ENCODE measurements at places on chromosomes 6 and 20.

DNA sequence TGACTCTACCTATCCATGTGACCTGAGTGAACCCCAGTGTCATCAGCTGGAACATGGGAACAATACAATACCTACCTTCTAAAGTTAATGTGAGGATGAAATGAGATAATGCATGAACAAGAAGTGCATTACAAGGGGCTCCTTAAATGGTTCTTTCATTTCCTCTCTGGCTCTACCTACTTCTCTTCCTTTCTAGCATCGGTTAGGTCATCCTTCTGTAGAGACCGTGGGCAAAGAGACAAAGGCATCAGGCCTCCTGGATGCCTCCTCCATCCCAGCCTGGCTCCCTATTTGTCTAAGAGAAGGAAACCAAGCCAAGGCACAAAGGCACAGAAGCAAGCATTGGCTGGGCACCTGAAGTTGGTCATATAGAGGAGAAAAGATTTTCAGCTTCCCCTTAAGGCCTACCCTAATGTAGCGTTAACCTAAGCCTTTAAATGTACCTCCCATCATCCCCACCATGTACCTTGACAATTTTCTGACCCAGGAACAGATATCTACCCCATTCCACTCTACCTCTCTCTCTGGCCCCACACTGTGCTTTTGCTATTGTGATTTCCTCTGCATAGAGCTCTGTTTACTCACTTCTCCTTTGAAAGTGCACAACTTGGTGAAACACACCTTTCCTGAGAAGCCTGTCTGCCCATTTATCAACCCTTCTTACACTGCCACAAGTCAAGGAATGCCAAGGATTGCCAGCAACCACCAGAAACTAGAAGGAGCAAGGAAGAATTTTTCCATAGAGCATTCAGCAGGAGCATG lies 86.6 kb downstream of the GCLC start:
- DNase-seq: no peak

DNA sequence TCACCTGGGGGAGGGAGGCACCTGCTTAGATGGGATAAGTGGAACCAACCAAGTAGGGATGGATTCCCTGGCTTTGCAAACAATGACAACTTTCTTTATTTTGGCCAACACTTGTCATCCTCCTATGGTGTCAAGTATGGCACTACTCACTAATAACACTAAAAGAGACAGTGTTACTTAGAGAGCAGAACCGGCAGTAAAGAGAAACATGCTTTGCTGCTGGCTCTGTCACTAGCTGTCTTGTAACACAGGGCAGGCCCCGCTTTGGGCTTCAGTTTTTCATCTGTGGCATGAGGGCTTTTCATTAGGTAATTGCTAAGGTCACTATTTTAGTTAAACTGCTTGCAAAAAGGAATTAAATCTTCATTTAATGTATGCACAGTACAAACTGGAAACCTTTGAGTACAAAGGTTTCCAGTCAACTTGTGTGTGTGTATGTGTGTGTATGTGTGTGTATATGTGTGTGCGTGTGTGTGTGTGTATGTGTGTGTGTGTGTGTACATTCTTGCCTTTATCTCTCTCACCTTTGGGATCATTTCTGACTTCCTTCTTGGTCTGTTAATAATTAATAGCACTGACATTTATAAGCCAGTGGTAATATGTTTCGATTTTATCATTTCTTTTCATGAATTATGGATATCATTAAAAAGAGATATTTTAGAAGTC lies 64.7 kb downstream of the BTBD3 start:
- no peak for DNase-seq

GRCh38 chr6:90212274-90212673 lies 84.4 kb downstream of the BACH2 start:
- no peak for DNase-seq

DNA sequence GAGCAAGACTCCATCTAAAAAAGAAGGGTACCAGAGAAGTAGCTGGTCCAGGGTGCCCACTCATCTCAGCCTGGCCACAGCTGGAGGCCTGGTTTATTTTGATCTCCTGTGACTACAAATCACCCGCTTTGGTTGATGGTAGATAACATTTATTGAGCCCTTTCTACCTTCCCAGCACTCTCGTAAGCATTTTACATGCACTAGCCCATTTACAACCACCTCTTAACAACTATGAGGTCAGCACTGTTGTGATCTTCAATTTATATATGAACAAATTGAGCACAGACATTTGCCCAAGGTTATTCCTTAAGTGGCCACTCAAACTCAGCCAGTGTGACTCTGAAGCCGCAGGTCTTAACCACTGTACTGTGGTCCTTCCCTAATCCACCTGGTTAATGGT lies 104.7 kb downstream of the EPM2A start:
- DNase-seq: no peak

DNA sequence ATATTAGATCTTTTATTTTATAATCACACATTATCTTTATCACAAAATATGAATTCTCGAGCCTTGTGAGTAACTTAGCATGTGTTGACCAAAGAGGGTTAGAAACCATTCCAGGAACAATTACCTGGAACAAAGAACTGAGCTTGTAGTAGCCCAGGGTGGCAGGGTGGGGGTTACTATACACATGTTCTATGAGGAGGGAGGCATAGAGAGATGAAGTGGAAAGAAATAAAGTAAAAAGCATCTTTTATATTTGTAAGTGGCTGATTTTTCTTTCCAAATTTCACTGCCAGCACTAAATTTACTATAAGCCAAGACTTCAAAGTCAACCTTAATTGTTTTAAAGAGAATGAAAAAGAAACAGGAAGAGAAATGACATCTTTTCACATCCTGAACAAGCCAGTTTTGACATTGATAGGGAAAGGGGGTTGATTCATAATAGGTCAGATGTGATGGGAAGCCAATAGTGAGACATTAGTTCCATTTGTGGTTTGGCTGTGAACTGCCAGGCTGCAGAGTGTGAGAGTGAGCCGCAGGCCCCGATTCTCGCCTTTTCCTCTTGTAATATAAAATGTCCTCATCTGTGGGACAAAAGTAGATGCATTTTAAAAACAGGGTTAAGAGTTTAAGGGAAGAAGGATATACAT lies 52.7 kb upstream of the MYB start:
- no peak for DNase-seq

- no peak for DNase-seq
These were observed 712 bp downstream of the RXRB start for GRCh38 chr6:33199687-33200218.

DNA sequence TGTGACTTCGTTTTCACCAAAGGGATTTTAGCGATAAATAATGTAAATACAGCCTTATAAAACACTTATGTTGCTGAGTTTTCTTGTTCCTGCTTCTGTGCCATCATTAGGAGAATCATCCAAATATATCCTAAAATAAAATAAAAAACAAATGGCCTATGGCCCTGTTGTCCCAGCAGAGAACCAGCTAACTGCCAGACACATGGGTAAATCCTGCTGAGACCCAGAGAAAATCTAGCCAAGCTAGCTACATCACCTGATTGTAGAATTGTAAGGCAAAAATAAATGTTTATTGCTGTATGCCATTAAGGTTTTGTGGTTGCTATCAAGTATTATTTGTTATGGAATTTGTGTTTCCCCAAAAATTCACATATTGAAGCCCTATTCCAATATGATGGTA lies 631.2 kb upstream of the SYNCRIP start:
- no peak for DNase-seq

- DNase-seq: no peak
These were observed 170.2 kb downstream of the HAO1 start for GRCh38 chr20:7770046-7770445.

DNA sequence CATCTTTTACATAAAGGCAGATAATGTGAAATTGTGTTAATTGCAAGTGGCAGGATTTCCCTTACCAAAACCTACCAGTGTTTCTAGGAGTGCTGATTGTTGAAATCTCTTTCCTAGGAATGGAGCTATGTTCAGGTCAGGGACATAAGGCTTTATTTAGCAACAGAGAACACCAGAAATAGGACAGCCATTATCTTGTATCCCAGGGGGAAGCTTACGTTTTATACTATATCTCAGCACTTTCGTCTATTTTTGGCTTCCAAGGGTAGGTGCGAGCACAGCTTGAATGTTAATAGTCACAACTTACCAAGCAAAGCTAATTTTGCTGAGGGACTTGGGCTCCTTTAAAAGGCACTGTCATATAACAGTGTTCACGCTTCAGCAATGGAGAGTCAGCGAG lies 94.0 kb downstream of the SYCP2 start:
- DNase-seq: no peak

- no peak for DNase-seq
These were observed 437.2 kb downstream of the BCKDHB start for GRCh38 chr6:80543598-80544222.

GRCh38 chr6:114467931-114468330 lies 125.1 kb upstream of the HS3ST5 start:
- DNase-seq: no peak

DNA sequence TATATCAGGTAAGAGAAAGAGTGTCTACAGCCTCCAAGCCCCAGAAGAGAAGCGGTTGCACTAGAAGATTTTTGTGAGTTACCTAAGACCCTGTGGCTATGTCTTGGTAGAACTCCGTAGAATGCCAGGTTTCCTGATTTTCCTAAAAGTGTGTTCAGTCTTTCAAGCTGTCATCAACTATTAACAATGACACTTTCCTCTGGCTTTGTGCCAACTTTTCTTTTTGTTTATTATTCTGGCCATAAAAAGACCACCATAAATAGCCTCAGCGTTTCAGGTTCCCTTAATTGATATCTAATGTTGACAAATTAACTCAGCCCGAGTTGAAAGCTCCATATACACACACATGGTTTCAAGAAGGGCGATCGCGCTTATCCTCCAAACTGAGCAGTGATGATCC lies 1.2 kb downstream of the PAK5 start:
- DNase-seq: no peak

DNA sequence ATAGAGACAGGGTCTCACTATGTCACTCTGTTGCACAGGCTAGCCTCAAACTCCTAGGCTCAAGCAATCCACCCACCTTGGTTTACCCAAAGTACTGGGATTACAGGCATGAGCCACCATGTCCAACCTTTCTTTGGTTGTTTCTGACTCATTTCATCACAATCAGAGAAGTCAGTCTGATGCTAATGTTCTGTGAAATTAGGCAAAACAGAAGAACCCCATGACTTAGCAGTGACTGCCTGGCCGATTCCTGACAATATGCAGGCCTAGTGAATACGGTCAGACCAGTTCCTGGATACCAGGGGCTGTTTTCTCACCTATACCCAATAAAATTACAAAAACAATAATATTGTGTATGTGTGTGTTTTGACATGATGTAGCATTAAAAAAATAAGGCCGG lies 58.8 kb upstream of the BTN3A2 start:
- DNase-seq: no peak

DNA sequence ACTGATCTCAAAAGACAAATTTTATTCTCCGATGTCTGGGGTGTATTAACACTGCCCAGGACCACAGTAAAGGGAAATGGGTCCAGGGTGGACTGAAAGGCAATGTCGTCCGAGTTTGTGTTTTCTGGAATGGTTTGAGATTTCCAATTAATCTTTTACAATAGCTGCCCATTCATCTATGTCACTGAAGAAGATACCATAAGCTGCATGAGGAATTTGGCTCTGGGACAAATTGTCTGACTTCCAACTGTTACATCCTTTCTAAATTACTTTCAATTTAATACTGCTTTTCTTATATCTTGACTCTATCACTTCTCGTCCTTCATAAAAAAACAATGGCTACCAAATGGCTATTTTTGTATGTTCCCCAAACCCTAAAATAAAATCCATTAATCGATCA lies 130.7 kb upstream of the KCNK16 start:
- no peak for DNase-seq

GRCh38 chr6:136736281-136736960 lies 55.9 kb downstream of the MAP3K5 start:
- no peak for DNase-seq

GRCh38 chr20:61628901-61629601 lies 377.0 kb downstream of the CDH4 start:
- DNase-seq: no peak

GRCh38 chr6:41222513-41222912 lies 5.6 kb upstream of the TREML4 start:
- no peak for DNase-seq

Data from esophagus squamous epithelium (tissue), 5 donors.